ENCODE measurements at places on chromosomes 2 and 18.

DNA sequence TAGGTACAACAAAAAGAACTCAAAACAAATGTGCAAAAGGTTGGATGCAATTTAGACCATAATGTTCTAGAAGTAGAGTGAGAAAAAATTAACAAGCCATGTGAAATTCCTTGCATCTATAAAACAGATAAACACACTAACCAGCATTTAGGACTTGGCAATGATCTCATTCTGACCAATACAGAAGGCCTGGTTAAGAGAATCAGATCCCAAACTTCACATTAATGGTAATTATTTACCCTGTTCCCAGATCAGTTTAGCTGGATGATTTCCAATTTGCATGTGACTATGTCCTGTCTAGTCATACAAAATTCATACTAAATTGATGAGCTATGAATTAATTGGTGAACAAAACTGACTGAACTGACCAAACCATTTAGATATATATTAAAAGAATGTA lies 98.4 kb upstream of the FIGN start:
- DNase-seq: no peak

DNA sequence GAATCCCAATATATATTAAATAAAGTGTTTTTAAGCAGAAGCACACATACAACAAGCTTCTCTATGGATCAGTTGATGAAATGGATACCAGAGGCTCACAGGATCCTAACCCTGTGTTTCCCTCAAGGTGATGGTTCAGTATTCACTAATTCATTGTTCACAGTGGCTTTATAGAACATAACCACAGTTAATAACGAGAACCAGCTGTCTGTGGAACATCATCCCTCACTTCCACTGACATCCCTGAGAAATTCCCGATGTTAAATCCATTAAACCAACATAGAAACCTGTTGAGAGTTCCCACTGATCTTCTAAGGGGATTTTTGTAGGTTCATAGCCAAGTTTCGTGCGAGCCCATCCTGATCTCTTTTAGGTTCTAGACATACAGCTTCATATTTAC lies 29.0 kb downstream of the CCDC195 start:
- DNase-seq: no peak

DNA sequence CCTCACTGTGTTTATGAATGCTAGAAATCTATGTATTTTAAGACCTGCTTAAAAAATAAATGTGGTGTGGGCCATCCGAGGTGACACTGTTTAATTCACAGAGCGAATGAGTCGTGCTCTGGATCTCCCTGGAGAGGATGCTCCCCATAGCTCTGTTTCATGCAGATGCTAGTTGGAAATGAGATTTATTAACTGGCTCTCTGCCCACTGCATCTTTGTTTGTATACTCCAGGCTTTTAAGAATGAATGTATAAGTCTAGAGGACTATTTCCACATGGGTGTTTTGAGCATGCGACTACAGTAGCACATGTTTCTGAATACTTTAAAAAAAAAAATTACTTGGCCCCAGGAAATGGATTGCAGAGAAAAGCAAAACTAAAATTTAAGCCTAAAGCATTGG lies 3.9 kb downstream of the MAPRE2 start:
- DNase-seq: no peak

GRCh38 chr2:48356701-48357325 lies 173.1 kb upstream of the STON1 start:
- peak; percentile 21 for DNase-seq

- no peak for DNase-seq
Observed at GRCh38 chr18:35030277-35030989, 10.8 kb upstream of the MAPRE2 start.

GRCh38 chr18:21763846-21764646 lies 23.5 kb downstream of the MIB1 start:
- DNase-seq: no peak

GRCh38 chr2:104164721-104165252 lies 689.1 kb upstream of the POU3F3 start:
- DNase-seq: no peak

GRCh38 chr2:232498452-232498851 lies 10.8 kb upstream of the ECEL1 start:
- no peak for DNase-seq

DNA sequence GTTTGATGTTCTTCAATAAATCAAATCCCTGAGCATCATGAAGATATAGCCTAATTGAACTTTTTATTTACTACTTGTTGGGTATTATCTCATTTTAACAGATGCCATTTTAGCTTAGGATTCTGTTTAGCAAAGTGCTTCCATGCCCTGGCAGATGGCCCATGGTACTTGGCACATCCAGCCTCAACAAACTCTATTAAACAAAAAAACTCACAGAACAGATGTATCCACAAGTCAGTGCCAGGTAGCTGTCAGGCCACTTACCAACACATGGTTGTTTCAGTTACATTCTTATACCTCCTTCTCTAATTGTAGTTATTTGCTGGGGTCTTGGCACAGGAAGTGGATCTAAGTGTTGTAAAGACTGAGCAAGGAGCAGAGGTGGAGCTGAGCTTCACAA lies 29.6 kb downstream of the GAD1 start:
- DNase-seq: no peak

GRCh38 chr2:137185378-137186078 lies 420.2 kb downstream of the THSD7B start:
- DNase-seq: no peak

- no peak for DNase-seq
Observed at GRCh38 chr2:240903191-240904060, 2.7 kb upstream of the CROCC2 start.

DNA sequence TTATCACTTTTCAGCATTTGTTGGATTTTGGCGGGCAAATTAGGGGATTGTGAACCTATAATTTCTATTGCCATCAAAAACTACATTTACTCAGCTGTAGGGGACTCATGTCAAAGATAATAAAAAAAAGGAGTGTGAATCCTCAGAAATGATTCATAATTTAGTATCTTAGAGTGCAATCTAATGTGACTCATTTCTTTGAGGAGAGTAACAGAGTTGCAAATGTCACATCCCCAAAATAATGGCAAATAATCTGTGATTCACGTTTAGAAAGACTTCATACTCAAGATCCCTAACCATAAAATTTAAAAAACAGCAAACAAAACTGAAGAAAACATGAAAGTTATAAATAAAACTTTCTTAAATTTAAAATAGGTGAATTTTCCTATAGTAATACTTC lies 373.0 kb downstream of the CDH2 start:
- DNase-seq: no peak

DNA sequence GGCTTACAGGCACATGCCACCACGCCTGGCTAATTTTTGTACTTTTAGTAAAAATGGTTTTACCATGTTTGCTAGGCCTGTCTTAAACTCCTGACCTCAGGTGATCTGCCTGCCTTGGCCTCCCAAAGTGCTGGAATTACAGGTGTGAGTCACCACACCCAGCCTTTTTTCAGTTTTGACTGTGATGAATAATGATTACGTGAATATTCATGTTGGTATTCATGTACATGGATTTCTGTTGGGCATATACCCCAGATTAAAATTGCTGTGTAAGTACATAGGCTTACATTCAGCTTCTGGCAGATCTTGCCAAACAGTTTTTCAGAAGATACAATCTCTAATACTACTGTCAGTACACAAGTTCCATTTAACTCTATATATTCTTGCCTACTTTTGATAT lies 20.9 kb downstream of the SLC39A10 start:
- no peak for DNase-seq

DNA sequence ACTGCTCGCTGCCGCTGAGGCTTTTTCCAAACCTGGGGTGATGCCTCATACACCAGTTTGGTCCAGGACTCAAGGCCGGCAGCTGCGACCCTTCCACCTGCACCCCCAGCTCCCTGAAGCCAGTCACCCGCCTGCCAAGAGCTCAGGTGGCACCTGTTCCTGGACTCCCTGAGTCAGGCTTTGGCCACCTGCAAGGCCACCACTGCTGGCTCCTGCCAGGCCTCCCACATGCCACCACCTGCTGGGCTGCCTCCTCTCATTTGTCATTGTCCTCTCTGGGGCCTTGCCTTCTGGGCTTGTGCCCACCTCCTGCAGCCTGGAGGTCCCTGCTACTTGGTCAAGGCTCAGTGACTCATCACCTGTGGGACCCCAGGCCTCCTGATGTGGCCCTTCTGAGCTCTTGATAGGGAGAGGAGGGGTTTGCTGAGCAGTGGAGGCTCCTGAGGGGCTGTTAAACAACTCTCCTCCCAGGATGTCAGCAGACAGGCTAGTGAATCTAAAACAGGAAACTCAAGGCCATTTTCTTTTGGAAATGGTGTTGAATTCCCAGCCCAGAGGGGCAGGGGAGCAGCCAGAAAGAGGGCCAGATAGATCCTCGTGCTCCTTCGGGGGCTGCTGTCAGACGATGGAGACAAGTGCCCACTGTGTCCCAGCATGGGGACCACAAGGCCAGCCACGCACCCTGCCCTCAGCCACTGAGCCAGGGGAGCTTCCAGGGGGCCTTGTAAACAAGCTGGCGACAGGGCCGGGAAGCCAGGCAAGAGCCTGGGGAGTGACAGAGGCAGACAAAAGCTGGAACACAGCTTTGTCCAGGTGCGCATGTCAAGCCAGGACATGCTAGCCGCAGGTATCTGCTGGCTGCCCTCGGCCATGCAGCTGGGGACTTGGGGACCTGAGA lies 416.8 kb downstream of the LRATD1 start:
- no peak for DNase-seq

DNA sequence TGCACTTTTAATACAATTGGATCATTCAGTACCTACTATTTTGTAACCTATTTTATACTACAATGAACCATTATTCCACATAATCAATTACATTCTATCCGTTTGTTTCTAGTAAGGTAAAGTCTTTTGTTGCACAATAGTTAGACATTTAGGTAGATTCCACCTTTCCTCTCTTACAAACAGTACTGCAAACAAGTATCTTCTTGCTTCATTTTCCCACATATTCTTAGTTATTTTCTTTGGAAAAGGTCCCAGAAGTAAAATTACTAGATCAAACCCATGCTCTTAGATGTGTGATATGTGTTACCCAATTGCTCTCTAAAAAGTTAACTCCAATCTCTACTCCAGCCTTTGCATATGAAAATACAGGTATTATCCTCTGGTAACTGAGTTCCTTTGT lies 49.6 kb downstream of the SPIRE1 start:
- DNase-seq: no peak

GRCh38 chr2:71831193-71831577 lies 316.5 kb downstream of the CYP26B1 start:
- DNase-seq: no peak

DNA sequence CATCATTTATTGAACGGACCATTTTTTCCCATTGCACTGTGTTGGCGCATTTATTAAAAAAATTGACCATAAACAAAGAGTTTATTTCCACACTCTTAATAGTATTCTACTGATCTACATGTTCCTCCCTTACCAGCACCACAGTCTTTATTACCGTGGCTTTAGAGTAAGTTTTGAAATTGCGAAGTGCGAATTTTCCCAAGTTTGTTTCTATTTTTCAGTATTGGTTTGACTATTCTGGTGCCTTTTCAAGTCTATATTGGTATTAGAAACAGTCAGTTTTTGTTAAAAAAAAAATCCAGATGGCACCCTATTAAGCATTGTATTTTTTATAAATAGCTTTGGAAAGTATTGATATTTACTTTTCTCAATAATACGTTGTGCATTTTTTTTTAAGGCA lies 795.1 kb upstream of the HS6ST1 start:
- no peak for DNase-seq

DNA sequence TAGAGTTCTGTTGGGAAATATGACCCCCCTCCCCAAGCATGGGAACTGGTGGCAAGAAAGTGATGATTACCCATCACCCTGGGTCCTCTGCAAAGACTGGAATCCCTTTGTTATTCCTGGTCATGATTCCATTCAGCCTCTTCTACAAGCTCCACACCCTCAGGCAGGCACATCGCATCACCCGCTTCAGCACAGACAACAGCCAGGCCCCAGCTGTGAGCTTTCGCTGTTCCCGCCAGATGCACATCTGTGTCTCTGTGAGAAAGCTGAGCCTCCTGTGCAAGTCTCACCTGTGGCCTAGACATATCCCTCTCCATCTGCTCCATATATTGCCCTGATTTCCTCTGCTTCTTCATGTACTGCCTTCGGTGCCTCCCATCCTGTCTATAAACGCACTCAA lies 368.0 kb upstream of the RAB6C start:
- DNase-seq: no peak

DNA sequence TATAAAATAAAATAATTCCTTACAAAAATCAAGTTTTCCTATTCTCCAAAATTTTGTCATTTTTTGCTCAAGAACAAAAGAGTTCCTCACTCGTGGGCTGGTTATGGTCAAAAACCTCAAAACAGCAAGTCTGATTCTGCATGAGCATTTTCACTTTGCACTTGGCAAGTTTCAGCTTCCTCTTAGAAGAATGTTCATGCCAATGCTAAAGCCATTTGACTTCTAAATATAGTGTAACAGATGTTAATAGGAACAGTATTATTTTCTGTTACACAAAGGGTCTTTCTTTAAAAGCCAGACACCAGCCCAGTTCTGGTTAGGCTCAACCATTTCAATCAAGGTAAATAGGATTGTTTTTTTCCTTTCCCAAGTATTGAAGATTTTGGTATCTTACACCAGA lies 261.3 kb upstream of the CCDC68 start:
- no peak for DNase-seq

DNA sequence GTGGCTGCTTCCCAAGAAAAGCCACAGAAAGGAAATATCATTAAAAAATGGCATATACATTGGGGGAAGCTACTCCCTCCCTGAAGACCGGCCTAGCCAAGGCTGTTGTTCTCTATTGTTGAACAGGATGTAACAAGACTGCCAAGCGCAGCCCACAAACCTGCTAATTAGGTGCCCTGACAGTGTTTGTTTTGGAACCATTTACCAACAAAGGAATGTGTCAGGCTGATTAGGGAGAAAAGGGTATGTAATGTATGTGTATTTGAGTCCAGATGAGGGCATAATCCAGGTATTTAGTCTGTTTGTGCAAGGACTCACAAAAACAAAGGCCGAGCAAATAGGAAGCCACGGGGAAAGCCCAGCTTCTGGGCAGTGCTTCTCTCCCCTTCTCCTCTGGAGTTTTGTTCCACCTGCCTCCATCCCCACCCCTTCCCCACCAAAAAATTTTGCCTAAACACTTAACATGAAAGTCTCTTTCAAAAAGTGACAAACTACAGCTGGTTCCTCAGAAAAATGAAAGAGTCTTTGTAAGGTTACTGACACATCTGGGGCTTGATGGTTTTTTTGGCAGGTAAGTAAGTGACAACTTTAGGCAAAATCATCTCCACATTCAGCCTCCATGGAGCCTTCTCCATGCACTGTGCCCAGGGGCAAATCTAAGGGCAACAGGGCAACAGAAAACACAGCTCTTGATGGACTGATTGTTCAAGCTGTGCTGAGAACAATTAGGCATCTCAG lies 78.3 kb upstream of the FZD5 start:
- no peak for DNase-seq
